NCI-H2107 (cell line): ENCODE measurements at places on chromosomes 16 and 17.

GRCh38 chr16:84479716-84480450 is 24.6 kb downstream of the MEAK7 start:
- no peak for DNase-seq

DNA sequence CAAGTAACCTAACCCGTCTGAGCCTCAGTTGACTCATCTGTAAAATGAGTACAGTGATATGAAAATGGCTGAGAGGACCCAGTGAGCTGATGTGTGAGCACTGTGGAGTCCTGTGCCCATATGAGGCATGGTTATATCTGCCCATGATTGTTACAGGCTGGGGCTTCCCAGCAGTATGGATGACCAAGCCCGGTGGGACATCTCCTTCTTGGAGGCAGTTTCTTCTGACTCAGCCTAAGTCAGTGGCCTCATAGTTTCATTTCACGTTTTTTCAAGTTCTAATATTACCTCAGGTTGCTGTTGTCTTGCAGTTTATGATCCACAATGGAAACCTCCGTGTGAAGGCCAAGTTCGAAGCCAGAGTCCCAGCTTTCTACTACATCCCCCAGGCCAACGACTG is 4.8 kb downstream of the ADAP2 start:
- DNase-seq, result no peak

DNA sequence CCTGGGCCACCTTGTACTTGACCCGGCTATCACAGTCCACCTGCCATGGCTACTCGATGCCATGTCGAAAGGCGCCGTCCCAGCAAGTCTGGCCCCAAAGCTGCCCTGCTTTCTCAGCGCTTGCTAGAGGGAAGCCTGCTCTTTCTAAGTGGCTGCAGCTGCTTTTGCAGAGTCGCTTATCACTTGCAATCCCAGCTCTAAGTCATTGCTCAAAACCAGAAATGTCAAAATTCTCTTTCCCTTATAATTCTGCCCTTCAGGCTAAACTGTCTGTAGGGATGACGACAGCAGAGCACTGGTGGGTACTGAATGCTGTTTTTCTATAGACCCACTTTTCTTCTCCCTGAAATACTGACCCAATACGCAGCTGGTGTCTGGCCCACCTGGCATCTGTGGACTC is 184.2 kb downstream of the ENGASE start:
- no peak for DNase-seq

- DNase-seq, result no peak
These were observed 84.3 kb downstream of the ARHGAP23 start for GRCh38 chr17:38512473-38513058.

GRCh38 chr16:50801036-50801435 is 59.1 kb downstream of the CYLD start:
- no peak for DNase-seq

DNA sequence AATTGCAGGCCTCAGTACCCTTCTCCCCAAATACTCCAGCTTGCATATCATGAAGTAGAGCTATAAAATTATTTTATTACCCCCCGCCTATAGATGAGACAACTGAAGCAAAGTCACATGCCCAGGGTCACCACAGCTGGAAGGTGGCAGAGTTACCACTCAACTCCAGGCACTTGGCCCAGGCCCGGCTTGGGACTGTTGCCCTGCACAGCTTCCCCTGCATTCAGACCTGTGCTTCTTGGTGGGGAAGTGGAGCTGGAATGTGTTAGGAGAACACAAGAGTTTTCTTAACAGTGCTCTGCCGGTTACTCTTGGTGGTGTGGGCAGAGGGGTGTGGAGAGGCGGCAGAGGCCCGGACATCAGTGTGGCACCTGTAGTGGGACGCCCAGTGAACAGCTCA is 149.3 kb downstream of the SOCS1 start:
- DNase-seq, result no peak

DNA sequence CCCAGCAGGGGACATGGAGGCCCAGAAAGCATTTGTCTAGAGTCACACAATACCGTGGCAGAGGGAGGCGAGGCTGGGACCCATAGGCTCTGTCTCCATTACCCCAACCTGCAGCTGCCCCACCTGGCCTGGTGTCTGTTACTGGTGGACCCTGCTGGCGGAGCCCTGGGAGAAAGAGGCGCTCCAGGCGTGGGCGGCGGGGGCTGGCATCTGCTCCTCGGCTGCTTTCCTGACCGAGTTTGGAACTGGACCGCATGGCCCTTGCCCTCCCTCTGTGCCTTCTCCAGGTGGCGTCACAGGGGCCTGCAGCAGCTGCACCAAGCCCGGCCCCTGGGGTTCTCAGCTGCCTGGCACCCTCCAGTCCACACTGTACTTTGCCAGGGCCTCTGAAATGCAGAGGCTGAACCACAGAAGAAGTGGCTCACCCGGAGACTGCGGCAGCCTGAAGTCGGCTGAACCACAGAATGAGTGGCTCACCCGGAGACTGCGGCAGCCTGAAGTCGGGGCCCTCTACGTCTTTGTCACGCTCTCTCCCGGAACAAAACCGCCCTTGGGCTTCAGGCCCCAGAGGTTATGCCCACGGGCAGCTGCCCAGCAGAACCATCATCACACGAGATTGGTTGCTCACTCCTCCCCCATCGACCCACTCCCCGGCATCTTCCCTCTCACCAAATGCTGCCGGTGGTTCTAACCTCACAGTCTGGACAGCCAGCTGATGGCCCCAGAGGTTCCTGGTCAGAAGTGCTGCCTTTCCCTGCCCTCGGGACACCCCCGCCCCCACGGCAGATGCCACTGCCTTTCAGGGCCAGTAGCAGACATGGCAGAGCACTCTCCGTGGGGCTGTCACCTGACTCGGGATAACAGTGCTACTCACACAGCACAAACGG is 20.2 kb downstream of the CBFA2T3 start:
- peak; percentile 73 for DNase-seq

- DNase-seq, result no peak
These were observed 575.9 kb downstream of the WWOX start for GRCh38 chr16:78675312-78675711.

- DNase-seq, result no peak
These were observed 63.1 kb downstream of the SHISA9 start for GRCh38 chr16:12964461-12964860.

DNA sequence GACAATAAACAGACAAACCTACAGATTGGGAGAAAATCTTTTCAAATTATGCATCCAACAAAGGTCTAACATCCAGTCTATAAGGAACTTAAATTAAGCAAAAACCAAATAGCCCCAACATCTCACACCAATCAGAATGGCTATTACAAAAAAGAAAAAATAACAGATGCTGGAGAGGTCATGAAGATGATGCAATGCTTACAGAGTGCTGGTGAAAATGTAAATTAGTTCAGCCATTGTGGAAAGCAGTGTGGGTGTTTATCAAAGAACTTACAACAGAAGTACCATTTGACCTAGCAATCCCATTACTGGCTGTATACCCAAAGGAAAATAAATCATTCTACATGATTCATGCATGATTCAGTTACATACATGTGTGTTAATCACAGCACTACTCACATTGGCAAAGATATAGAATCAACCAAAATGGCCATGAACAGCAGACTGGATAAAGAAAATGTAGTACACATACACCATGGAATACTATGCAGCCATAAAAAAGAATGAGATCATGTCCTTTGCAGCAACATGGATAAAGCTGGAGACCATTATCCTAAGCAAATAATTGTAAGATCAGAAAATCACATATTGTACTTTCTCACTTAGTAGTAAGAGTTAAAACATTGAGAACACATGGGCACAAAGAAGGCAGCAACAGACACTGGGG is 223.9 kb upstream of the WSB1 start:
- no peak for DNase-seq

DNA sequence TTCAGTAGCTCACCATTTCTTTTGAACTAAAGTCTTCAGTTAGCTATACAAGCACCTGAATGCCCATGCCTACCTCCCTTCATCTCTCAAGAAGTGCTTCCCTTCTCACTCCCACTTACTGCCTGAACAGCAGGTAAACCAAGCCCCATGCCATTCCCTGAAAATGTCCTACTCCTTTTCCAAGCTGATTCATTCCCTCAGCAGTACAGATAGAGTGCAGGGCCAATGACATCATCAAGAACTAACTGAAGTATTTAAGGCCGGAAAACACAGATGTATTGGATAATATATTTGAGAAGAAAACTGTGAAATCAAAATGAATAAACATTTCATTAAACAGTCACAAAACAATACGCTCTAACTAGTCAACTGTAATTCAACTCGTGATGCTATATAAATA is 478.8 kb upstream of the CDH11 start:
- DNase-seq, result no peak

GRCh38 chr17:40312893-40313667 is 4.1 kb downstream of the RARA start:
- no peak for DNase-seq

DNA sequence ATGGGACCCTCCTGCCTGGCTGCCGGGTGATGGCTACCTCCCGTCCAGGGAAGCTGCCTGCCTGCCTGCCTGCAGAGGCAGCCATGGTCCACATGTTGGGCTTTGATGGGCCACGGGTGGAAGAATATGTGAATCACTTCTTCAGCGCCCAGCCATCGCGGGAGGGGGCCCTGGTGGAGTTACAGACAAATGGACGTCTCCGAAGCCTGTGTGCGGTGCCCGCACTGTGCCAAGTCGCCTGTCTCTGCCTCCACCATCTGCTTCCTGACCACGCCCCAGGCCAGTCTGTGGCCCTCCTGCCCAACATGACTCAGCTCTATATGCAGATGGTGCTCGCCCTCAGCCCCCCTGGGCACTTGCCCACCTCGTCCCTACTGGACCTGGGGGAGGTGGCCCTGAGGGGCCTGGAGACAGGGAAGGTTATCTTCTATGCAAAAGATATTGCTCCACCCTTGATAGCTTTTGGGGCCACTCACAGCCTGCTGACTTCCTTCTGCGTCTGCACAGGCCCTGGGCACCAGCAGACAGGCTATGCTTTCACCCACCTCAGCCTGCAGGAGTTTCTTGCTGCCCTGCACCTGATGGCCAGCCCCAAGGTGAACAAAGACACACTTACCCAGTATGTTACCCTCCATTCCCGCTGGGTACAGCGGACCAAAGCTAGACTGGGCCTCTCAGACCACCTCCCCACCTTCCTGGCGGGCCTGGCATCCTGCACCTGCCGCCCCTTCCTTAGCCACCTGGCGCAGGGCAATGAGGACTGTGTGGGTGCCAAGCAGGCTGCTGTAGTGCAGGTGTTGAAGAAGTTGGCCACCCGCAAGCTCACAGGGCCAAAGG is 36.8 kb downstream of the NLRC5 start:
- DNase-seq, result no peak

DNA sequence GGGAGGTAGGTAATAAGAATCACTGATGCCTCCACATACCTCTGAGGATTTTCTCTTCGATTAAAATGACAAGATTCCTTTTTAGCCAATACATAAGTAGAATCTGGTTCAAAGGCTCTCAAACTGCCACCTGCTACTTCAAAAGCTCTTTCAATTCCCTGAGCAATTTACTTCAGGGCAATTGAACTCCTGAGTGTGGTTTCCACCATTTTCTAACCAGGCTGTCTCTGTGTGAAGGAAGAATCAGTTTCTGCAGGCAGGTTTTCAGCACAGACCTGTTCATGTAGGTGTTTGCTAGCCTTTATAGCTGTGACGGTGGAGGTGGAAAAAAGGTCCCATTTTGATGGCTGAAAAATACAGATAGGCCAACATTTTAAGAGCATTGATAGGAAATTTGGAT is 18.2 kb upstream of the HS3ST3B1 start:
- no peak for DNase-seq
